ENCODE measurements at places on chromosomes 11 and 22.

GRCh38 chr11:11844272-11844671, 2.5 kb downstream of the USP47 start:
- DNase-seq: no peak

DNA sequence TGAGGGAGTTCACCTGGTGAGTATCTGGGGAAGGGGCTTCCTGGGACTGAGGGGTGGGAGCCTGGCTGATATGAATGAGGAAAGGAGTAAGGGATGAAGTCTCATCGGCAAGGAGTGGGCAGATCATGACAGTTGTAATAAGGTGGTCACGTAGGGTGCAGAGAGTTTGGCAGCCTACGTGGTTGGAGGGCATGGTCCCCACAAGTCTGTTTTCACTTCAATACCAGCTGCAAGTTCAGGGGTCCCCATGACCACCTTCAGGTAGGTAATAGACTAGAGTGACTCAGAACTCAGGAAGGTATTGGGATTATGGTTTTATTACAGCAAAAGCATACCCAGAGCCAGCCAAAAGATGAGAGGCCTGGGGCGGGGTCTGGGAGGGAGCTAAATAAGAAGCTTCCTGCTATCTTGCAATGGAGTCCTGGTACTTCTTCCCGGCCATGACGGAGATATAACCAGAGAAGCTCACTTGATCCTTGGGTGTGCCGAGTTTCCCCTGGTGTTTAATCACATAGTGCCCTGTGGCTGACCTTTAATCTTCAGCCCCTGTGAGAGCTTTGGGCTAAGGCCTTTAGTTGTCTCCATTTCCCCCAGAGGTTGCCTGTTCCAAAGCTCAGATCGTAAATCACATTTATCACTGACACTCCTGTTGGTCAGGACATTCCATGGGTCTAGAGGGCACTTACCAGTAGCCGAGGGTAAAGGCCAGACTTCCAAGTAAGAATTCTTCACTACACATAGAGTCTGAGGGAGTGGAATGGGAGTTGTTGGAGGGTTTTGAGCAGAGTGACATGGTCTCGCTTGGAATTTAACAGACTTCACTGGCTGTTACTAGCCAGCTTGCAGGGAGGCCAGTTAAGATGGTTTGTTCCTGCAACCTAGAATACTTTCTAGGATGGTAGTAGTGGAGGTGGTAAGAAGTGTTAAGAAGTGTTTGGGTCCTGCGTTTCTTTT, 9.1 kb downstream of the SLC3A2 start:
- DNase-seq: no peak

DNA sequence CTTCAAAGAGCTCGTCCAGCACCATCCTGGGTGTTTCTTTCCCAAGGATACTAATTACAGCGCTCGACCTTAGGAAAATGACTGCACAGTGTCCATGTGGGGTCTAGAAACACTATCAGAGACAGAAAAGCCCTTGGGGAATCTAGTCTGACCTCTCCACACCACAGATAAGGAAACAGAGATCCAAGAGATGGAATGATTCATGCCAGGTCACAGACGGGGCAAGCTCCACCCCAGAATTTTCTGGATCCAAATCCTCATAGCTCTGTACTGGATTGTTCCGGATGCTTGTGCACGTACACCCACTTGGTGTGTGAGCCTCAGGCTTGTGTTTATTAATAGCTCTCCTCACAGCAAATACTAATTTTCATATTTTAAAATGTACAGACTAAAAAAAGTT, 11.3 kb downstream of the ABTB2 start:
- no peak for DNase-seq

DNA sequence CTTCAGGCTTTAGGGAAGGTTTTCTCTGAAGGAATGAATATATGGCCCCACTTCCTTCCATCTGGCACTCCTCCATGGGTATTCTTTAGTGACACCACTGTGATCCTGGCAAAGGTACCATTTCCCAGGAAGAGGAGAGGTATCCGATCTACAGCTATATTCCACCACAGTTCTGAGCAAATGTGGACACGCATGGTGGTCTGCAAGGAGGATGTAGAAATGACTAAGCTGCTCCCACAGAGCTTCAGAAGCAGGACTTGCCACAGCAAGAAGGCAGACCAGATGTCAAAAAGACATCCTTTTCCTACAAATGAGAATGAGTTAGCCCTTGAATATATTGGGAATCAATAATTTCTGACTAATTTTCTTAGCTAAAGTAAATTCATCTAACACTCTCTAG, 45.5 kb downstream of the ARFGAP2 start:
- no peak for DNase-seq

GRCh38 chr11:3135481-3136440, 29.3 kb downstream of the OSBPL5 start:
- no peak for DNase-seq

GRCh38 chr11:20444535-20444934, 57.0 kb downstream of the PRMT3 start:
- no peak for DNase-seq

DNA sequence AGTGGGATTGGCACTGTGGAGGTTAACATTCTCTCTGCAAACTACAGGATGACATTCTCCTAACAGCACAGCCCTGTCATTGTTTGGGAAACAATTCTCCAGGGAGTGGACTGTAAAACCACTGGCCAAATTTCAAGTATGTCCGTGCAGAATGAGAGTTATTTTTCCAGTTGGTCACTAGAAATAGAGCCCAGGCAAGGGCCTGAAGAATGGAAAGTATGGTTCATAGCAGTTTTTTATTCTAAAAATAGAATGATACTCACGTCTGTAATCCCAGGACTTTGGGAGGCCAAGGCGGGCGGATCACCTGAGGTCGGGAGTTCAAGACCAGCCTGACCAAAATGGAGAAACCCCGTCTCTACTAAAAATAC, 39.0 kb upstream of the CD44 start:
- no peak for DNase-seq

DNA sequence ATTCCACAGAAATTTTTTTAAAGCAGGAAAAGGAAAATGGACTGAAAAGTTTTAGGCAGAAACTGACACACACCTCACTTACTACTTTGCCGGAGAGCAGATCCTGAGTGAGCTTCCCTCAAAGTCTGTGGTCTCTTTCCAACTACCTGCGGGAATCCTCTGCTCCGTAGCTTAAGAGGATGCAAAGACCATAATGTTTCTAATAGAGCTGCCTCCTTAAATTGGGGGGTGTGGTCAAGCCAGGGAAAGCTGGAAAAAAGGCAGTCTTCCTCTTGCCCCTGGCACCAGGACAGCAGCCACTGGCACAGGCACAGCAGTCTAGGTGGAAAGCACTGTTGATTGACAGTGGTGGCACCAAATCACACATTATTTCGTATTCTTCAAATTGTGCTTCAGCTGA, at the start of gene ETS1:
ETS1 (minus strand) TSS at position 144 of the 400 bp plus-strand sequence. CDS start 14,428 bp downstream, outside the sequence.
- DNase-seq: no peak

- no peak for DNase-seq
Measured at GRCh38 chr11:6232899-6233298, 1.5 kb downstream of the FHIP1B start.

DNA sequence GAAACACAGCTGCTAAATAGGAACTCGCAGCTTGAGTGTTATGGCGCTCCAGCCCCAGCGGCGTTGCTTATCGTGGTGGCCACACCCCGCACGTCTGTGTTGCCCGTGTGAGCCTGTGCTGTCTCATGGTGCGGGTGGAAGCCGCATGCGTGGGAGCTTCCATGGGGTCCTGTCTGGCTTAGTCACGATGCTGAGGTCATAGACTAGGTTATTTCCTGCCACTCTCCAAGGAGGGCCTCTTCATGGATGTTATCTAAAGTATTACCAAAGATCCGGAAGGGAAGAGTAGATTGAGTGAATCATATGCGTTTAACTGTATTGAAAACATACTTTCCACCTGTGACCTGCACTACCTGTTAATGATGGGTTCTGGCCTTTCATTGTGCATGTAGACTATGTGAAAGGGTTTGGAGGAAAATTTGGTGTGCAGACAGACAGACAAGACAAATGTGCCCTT, 21.7 kb downstream of the CTTN start:
- no peak for DNase-seq

DNA sequence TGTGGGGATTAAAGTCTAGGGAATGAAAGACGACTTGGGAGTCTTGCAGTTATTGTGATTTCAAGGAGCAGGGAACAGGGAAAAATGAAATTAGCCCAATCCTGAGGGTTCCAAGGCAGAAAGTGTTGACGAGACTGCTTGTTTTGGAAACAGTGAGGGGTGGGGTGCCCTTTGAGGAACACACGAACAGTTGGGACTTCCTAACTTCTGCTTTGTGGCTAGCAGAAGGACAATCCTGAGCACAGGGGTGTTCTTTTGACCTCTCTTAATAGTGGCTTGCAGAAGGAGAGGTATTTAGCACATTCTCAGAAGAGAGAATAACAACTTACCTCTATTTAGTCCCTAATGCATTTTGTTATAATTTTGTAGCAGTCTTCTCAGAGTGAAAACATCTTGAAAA, 545.9 kb upstream of the ARHGAP42 start:
- no peak for DNase-seq

DNA sequence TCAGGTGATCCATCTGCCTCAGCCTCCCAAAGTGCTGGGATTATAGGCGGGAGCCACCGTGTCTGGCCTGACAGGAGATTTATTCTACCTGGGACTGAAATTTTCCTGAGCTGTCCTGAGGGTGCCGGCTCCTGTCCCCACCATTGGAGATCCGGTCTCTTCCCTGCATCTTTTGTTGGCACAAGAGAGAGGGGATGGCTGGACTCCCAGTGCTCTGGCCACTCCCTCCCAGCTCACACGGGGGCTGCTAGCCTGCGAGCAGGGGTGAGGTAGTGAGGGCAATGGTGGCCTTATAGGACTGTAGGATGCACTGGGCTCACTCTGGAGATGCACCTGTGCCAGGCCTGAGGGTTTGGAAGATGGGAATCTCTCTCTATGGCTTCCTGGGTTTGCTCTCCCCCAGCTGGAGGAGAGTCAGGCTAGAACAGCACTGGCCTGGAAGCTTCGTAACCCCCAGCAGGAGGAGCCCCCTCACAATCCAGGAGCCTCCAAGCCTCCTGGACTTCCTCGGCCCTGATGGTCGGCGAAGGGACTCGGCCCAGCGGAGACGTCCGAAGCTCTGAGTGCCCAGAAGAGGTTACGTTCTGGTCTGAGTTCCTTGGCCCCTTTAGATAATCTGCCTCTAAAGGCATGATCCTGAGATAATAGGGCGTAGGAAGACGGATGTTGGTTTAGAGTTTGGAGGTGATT, 106.4 kb downstream of the NECTIN1 start:
- DNase-seq: no peak

DNA sequence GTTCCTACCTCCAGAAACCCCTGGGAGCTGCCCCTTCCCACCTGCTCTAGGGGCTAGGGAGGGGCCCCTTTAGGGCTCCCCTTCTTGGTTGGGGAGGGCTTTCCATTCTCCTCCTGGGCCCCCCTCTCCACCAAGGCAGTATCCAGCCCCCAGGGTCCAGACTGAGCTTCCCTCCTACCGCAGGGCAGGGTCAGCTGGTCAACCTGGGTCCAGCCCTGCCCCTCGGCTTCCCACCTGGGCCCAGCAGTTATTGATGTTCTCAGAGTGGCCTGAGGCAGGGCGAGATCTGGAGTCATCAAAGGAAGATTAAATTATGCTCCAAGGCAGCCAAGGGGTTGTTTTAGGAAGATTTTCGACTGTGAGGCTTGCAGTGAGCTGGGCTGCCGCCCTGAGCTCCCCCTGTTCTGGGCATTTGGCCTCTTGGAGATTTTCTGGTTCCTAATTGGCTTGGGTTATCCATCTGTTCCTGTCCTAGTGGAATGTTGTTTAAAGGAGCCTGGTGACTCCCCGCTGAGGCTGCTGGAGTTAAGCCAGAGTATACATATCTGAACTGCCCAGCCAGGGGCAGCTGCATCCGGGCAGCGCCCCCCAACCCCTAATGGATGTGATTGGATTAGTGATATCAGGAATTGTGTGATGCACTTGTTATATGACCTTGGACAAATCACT, 1.8 kb upstream of the SLC22A8 start:
- DNase-seq: no peak

GRCh38 chr11:63567044-63567840, 4.1 kb upstream of the PLAAT2 start:
- DNase-seq: peak; percentile 42

GRCh38 chr11:12446863-12447262, 69.5 kb downstream of the PARVA start:
- no peak for DNase-seq

DNA sequence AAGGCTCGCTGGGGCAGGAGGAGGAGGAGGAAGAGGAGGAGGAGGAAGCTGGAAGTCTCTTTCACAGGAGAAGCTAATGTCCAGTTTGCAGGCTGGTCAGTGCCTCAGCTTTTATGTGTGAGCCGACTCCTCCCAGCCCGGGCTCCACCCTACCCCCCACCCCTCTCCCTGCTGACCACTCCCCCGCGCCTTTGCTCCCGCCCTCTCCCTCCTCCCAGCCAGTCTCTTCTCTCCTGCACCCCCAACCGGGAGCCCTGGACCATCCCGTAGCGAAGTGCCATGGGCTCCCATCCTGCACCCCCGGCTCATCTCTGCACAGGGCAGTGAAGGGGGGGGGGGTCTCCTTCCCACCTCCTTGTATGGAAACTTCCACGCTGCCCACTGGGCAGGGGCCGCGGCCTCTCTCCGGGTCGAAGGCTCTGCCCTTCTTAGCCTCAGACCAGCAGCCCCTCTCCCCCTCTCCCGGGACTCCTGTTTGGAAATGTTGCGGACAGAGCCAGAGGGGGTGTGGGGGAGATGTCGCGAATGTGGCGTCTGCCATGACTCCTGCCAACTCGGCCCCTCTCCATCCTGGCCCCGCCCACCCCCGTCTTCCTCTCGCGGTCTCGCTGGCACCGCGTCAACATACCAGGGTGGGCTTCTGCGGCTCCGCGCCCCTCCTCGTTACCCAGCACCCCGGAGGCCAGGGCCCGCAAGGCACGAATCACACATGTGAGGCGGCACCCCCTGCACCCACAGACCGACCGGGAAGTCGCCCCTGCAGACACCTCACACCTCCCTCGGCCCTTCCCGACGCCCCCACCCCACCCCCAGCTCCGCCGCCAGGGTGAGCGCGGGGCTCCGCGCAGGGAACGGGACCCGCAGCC, 1.8 kb downstream of the IGF2 start:
- DNase-seq: no peak

GRCh38 chr11:73734993-73735392, 25.9 kb downstream of the RAB6A start:
- peak; percentile 23 for DNase-seq

DNA sequence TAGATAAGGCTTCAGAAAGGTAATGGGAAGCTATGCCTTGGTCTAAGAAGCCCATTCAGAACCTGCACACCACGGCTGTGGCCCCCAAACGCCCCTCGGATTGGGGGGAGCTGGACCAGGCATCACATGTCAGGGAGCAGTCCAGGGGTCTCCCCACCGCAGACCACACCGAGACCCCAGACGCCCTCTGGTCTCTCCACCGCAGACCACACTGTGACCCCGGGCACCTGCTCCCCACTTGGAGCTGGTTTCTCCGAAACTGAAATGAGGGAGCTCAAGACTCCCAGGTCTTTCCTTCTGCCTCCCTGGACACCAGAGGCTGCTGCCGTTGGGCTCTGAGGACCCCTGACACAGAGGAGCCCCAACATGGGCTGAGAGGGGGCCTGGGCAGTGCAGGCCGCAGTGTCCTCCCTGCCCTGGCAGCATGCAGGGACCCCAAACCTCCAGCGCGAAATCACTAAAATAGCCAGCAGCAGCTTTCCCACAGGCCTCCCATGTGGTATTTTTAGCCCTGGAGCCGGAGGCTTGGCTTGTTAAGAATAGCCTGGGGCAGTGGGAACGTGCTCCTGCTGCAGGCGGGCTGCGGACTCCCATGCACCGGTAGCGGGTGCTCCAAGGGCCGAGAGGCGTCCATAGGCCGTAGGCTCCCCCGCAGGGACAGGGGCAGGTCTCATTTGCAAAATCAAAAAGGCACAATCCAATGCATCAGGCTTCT, 7.7 kb downstream of the LINC01488 start:
- DNase-seq: no peak

GRCh38 chr22:35726933-35727332, 9.3 kb downstream of the APOL5 start:
- DNase-seq: no peak

- DNase-seq: no peak
Measured at GRCh38 chr22:36873614-36874308, 13.0 kb downstream of the NCF4 start.

Measured in AG04449 (cell line).